Iris pigment epithelial cell (primary cell): ENCODE measurements at places on chromosomes 7 and 10.

DNA sequence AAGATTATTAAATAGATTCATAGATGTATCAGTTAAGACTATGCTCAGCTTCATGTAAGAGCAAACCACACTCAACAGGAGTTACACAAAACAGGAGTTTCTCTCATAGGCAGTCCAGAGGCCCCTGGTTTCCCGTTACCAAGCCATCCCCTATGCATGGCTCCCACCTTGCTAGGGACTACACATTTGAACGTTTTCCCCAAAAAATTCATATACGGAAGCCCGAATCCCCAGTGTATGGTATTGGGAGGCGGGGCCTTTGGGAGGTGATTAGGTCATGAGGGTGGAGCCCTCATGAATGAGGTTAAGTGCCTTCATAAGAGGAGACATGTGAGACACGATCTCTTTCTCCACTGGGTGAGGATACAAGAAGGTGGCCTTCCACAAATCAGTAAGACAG is 29.1 kb downstream of the RSU1 start:
- no peak for DNase-seq

DNA sequence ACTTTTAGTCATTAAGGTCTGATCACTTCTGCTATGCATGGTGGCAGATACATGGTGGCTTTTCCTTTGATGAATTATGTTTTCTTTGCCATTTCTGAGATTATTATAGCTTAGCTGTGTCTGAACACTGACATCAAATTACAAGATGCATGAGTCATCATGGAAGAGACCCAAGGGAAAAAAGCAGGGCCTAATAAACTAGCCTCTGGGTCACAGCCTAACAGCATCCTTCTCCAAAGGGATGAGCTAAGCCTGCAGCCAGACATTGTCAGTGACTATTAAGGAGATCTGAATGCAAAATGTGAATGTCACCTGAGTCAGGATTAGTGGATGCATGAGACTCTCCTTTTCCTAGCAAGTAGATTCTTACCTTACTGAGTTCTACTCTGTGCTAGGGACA is 19.1 kb upstream of the OGDHL start:
- DNase-seq = peak; percentile 47

DNA sequence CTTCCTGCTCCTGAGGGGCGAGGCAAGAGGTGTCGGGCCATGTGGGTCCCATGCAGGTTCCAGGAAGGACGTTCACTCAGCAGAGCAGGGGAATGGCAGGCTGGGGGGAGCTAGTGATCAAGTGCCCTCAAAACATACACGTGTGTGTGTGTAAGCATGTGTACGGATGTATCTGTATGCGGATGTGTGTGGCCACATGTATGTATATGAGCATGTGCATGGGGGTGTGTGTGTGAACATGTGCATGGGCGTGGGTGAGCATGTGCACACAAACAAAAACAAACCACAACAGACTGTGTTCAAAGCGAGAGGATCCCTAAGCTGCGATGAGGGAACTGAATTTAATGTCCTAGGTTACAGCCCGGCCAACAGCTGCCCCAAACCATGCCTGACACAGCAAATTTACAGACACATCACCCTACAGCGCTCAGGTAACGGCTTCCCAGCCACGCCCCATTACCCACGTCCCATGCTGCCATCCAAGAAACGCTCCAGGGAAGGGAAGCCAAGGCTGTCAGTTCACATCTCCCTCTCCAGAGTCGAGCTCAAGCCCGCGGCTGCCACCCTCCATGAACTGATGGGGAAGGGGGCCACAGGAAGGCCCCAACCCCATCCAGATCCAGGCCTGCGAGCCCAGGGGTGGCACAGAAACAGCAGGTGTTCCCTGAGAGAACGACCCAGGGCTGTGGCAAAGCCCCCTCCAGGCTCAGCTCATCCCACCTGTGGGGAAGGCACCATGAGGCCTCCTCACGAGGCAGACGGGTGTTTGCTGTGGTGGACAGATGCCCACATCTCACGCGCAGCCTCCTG is 56.6 kb downstream of the PTPRN2 start:
- DNase-seq = no peak

DNA sequence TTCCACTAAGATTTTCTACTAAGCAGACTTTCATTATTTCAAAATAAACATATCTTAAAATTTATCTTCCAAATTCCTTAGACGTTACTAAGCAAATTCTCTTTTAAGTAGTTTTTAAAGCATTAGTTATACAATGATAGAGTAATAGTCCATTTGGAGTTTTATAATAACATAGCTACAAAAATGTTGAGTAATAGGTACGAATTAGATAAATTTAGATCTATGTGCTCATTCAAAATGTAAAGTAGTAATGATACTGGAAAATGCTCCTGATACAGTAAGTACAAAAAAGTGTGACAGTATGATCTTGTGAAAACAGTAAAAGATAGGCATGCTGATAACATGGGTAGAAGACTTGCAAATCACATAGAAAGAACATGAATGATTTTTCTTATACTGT is 4.5 kb downstream of the DMTF1 start:
- DNase-seq = peak; percentile 35

DNA sequence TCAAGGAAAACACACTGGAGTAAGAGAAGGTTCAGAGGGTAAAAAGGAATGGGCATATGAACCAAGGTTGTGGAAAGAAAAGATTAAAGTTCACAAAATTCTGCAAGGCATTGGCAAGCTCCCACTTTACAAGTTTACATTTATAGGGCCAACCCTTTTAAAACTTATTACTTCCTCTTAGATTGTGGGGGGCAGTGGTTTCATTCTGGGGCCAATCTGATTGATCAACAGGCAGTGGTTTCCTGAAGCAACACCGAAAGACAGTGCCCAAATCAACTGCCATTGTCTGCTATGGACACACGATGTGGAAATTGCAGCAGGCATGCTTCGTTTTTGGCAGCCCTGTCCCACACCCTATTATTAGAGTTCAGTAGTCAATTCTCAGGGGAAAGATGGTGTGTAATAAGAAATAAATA is 154.0 kb downstream of the SGMS1 start:
- DNase-seq = no peak

GRCh38 chr7:16422103-16422435 is 731 bp upstream of the CRPPA start:
- peak; percentile 60 for DNase-seq

GRCh38 chr10:100662067-100662466 is 83.3 kb upstream of the PAX2 start:
- DNase-seq = no peak

- no peak for DNase-seq
These were observed 10.0 kb downstream of the WDR91 start for GRCh38 chr7:135201350-135201749.

- peak; percentile 90 for DNase-seq
These were observed 43.1 kb downstream of the MINPP1 start for GRCh38 chr10:87547734-87548311.

DNA sequence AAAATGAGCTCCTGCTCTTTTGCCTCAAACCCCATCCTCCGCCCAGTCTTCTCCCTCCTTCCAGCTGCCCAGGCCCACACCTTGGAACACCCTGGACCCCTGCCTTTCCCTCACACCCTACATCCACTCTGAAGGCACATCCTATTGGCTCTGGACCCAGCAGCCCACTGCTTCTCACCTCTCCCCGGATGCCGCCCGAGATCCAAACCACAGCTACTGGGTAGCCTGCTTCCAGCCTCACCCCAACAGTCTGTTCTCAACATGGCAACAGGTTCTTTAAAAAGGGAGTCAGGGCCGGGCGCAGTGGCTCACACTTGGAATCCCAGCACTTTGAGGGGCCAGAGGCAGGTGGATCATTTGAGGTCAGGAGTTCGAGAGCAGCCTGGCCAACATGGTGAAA is 9.5 kb upstream of the SMARCD3 start:
- DNase-seq = no peak

DNA sequence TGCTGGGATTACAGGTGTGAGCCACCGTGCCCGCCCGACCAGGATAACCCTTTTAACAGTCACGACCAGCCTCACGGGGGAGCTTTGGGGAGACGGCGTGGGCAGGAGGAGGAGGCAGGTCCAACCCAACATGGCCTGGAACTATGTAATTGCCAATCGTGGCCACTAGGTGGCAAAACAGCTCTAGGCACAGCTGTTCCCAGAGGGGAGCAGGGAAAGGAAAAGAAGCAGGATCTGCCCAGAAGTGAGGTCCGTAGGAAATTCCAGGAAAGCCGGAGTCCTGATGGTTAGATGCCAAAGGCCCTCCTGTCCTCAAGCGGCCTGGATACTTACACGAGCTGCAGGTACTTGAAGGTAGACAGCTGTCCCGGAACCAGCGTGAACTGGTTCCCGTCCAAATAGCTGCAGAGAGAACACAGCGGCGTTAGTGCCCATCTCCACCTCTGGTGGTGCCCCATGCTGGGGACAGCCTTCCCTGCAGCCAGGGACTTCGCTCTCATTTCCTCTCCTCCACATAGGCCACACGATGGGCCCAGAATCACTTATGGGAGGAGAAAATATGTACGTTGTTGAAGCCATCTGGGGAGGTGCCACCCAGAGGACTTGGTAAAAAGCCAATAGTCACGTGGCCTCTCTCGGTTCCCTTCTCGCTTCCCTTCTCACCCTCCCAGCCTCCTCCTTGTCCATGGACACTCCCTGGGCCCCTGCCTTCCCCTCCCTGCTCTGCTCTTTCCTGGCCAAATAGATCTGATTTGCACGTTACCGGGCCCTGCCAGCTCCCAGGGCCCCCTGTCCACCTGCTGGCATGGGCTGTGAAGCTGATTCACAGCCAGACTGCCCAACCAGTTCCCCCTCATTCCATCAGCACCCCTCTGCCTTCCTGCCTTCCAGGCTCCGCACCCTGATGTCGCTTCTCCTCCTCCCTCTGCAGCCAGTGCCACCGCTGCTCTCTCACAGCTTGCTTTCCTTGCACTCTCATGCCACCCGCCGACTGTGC is 148.1 kb downstream of the SLIT1 start:
- DNase-seq = peak; percentile 68

- no peak for DNase-seq
These were observed 48.4 kb upstream of the SEMA3C start for GRCh38 chr7:80967071-80967916.

DNA sequence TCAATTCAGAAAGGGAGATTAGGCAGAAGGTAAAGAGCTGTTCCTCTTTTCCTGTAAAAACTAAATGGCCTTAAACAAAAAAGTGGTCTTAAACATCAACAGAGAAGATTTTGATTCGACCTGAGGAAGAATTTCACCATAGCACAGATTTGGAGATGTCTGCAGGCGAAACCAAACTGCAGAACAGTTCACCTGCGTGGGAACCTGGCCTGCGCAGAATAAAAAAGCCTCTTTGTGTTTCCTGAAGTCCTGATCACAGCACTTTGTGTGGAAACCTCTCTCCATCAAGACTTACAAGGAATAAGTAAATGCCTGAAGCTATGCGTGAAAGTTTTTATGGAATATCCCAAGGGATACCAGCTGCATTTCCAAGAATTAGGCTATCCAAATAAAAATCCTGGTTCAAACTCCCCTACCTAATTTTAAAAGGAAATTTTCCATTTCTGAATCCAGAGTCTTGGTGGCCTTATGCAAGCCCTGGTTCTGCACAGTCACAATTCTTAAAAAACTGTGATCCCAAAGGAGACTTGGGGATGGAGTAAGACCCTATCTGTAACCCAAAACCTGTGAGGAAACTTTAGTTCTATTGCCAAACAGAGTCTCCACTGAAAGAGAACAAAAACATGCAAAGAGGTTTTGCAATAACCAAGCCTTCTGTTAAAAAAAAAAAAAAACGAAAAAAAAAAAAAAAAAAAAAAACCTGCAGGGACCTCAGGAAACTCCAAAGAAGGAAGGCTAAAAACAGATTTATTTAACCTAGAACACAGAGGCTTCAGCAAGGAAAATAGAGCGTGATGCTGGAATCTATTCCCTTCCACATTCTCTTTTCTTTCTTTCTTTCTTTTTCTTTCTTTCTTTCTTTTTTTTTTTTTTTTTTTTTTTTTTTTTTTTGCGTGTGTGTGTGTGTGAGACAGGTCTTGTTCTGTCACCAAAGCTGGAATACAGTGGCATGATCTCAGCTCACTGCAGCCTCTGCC is 10.4 kb downstream of the CALML3 start:
- peak; percentile 86 for DNase-seq

DNA sequence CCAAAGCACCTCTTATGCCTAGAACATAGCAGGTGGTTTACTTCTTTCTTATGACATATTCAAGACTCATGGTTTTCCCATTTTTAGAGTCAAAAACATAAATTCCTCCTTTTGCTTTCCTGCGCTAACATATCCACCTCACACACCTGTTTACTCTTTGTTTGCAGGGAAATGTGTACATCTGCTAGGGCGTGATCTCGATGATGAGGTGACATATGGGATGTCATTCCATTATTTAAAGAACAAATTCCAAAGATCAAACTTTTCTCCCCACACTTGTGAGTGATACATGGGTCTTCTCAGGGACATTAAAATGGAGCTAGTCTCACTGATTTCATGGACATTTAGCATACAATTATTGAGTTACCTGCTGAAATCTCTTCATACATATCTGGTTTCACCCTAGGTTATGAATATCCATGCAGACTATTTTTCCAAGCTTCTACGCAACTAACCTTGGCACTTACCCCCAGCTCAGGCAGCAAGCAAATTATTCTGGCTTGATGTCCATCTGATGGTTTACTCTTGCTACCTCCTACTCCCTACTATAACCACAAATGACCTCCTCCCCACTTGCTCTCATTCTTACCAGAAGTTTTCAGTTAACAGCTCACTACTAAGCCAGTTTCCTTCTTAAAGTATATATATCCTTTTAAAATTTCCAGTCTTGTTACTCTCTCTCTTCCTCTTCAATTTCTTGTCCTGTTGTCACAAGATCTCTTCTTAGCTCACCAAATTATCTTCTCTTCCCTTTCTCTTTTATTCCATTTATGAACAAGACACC is 208.5 kb downstream of the RNLS start:
- DNase-seq = no peak

DNA sequence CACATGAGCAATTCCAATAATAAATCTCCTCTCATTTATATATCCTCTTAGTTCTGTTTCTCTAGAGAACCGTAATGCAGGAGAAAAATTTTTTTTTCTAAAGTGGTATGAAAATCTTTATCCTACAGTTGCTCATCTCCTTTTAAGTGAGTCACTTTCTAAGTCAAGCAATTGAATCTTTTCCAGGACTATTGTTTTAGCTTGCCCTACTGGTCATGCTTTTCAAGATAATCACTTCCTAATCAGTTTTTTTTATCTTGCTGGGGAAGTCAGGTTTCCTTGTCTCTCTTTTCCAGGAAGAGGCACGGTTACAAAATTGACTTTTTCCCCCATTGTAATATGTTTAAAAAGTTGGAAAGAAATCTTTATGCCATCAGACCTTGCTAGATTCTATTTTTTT is 44.0 kb downstream of the INPP5F start:
- peak; percentile 80 for DNase-seq

GRCh38 chr7:129210256-129210988 is 14.4 kb upstream of the AHCYL2 start:
- peak; percentile 48 for DNase-seq

DNA sequence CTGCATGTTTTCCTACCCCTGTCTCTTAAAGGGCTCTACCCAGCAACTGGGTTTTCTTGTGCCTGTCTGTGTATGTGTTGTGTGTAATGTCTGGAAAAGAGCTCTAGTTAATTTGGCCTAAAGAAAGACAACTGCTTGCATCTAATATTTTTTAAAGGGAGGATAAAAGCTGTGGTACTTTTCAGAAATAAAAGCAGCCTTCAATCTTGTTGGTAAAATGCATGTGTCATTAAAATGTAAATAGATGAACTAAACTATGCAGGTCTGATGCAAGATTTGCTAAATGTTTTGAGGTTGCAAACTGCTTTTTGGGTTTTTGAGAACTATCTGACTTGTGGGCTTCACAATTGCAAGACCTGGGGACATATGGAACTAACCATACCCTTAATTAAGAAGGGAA is 445.3 kb downstream of the HTR7 start:
- DNase-seq = no peak
